AG10803 (cell line): ENCODE measurements at places on chromosomes 3 and 15.

DNA sequence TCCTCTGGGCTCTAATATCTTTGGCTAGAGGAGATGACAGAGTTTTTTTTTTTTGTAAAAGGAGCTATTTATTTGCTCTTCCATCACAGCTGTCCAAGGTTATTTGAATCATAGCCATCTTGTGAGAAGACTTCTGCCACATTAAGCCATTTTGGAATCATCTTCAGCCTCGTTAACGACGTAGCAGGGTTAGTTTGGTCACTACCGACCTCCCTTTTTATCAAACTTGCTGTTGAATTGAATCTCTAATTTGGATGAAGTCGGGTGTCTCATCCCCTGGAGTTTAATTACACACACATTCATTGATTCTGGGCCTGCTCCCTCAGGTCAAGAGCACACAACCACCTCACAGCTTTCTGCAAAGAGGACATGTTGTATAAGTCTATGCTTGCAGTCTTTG, 238.7 kb downstream of the CPNE4 start:
- no peak for DNase-seq

GRCh38 chr15:100457201-100457600, 71.5 kb downstream of the CERS3 start:
- peak; percentile 3 for DNase-seq

- no peak for DNase-seq
Measured at GRCh38 chr3:68467465-68467864, 464.9 kb downstream of the TAFA4 start.

DNA sequence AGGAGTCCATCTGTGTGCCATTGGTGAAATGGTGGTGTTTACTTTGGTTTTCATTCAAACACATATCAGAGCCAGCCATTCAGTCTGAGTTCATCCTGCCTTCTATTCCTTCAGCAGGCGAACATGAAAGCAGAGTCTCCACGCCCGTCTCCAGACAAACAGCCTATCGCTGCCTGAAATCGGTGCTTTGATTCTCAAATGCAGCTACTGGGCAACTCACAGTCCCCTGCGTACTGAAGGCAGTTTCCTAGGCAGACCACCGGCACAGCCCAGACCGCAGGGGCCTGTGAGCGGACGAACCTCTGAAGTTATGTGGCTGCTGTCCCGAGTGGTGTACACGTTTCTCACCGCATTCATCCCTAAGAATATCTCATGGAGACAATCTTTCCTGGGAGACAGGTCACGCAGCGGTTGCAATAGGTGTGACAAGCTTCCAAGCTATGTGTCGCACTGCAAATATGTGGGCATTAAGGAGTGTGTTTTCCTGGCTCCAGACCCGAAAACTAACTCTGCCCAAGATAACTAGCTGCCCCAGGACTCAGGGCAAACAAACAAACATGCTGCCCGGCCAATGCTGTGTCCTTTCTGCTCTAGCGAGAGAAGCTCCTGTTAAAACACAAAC, 16.9 kb upstream of the RYR3 start:
- DNase-seq: peak; percentile 18

GRCh38 chr15:39649757-39650156, 68.9 kb downstream of the THBS1 start:
- DNase-seq: no peak

GRCh38 chr15:101689901-101690300, 34.4 kb downstream of the TARS3 start:
- no peak for DNase-seq

DNA sequence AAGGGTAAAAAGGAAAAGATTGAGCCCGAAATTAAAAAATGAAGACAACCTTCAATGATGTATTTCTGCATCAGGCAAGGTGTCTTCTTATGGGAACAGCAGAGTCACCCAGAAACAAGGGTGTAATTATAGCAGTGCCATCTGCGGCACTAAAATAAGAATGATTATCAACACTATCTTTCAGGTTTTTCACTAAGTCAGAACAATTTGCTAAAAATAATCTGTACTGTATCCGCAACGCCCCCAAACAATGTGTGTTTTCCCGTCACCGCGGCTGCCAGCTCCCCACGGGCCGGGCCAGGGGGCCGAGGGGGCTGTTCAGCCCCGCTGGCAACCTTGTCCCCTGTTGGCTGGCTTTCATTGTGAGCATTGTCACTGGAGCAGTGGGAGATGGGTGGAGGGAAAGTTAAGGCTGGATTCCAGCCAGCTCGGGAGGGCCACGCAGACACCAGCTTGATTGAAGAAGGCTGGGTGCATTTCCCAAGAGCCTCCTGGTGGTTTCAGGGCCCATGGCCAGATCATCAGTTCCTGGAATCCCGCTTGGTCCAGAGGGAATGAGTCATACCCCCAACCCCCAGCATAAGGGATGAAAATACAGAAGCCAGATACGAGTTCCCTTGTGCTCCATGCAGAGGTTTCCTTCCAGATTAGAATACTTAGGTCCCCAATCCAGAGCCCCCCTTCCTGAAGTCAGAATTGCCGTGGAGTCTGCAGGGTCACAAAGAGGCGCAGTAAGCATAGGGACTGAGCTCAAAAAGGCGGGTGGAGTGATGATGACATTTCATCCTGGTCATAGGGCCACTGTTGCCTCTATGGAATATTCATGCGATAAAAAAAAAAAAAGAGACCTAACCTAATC, 90.2 kb upstream of the KLF13 start:
- peak; percentile 95 for DNase-seq

DNA sequence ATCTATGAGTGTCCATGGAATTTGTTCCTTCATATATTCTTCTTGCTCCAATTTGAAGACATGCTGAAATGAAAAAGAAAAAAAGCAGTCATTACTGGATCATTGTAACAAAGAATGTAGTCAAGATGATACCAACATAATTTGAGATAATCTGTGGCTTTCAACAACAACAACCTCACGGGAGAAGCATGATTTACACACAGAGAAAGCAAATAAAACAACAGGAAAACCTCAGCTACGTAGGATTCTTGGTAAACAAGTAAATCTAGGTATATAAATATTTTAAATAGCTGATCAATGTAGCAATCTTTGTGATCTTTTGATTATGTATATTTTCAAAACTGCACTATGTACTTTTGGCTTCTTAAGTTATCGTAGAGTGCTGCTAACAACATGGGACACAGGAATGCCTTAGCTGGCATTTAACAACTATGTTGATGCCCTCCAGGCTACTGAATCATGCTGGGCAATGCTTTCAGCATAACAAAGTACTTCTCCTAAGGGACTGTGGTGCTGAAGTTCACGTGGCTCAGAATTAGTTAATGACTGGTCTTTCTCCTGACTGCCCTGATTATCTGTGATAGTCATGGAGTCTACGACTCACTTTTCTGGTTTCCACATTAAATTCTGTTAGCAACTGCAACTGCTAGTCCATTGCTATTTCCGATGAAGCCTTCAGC, 96.5 kb upstream of the MYO5C start:
- DNase-seq: peak; percentile 49

DNA sequence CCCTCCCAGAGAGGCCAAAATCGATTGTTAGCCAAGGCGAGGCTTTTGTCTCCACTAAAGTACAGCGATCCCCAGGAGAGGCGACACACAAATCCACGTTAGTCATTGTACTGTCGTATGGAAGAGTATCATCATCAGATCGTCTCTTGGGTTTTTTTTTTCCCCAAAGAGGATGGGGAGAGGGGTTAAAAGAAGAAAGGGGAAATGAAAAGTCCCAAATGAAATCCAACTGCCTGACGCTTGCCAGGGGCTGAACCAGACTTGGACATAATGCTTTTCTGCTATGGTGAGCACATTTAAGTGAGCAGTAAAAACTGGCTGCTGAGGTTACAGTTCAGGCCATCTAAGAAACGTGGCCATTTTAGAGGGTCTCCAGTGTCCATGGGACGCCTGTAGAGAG, 37.9 kb upstream of the CTSH start:
- no peak for DNase-seq

GRCh38 chr3:151171145-151171757, 31.8 kb downstream of the GPR171 start:
- no peak for DNase-seq
